ACHN (cell line): ENCODE measurements at places on chromosomes 3 and 15.

DNA sequence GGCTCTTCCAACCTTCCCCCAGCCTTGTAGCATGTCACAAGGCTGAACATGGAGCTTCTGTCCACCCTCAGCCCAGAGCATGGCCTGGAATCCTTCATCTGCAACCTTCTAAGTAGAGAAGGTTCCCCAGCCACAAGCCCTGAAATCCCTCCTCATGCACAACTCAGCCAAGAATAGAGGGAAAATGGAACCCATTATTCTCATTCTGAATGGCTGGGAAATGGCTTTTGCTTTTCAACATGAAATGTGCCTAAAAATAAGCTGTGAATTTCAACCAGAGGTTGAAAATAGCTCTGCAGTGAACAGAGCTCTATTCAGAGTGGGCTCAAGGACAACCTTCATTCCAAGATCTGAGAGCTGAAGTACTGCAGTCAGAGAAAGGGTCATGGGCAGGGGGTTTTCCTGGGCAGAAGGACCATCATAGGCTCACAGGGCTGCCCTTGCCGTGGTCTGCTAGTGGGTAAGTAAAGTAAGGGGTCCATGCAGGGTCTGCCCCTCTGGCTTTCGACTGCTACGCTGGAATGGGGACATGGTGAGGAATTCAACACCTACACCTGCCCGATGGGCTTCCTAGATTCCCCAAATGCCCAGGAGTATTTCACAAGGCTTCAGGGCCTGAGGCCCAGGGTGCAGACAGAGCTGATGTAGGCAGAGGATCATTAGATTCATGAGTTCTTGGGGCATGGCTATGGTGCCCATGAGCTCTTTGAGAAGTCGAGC is 35.9 kb downstream of the POC1A start:
- DNase-seq, result no peak

DNA sequence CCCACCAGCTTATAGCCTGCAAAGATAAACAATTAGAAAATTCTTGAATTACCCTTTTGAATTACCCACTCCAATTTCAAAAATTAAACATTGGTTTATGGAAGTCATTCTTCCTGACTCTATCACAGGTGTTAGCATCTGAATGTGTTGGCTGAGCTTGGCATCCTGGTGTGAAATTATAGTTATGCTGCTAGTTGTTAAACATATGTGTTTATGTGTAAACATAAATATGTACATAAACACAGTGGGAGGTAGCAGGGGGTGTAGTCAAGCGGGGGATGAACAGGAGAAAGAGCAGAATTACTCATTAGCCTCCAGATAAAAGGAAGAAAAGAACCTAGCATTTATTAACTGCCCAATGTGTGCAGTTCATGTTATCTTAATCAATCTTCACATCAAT is 530.2 kb downstream of the MCTP2 start:
- DNase-seq, result no peak

DNA sequence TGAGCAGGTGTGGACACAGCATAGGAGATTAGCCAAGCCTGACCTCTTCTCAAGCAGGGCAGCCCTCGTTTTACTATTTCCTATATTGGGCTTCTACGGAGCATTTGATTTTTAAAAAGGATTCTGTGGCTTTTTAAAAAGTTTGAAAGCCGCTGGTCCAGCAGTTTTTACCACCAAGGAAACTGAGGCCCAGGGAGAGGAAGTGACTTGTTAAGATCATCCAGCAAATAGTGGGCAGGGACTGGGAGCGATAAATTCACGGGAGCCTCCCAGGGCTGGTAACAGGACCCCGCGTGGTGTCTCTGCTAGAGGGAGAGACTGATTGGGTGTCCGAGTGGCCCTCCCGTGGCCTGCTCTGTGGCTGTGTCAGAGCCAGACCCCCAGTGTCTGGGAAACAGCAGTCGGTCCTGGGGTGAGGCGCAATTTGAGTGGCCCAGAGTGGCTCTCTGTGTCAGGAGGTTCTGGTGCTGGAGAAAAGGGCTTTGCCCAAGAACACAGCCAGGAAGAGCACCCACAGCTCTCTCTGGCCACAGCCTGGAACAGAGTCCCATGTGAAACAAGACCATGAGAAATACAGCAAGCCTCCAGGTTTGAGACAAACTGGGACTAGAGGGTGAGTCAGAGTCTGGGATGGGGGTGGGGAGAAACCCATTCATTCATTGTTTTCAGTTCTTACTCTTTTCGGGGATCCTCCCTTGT is 4.2 kb downstream of the FURIN start:
- peak; percentile 32 for DNase-seq

GRCh38 chr3:183370391-183370790 is 58.0 kb downstream of the MCF2L2 start:
- no peak for DNase-seq

- DNase-seq, result no peak
Measured at GRCh38 chr3:59517388-59517787, 467.6 kb upstream of the CFAP20DC start.

- no peak for DNase-seq
Measured at GRCh38 chr3:14915636-14916222, 31.7 kb upstream of the NR2C2 start.
